Activated T-helper 2 cell treated with anti-CD3 and anti-CD28 coated beads, Interferon-gamma antibody, Interleukin-2, Interleukin-4, amounts not matched to agents 10 μg/mL and 5 μg/mL and 100 μg/mL, durations not matched to agents 14 hours and 24 hours and 36 hours (primary cell): ENCODE measurements at places on chromosomes 7 and 10. TPM values are rescaled to one million over a fixed set of nuclear protein-coding genes. Genes with fewer than 3 reads are reported as not detected.

COMMD3 gene
- 92.1 and 105 TPM in 2 replicates for total RNA-seq

TMEM273 gene
- total RNA-seq = 53.2 and 58.4 TPM in 2 replicates

GSTO2 gene
- 0.57 and 1.4 TPM in 2 replicates for total RNA-seq

RET gene
- total RNA-seq = 0.21 and 0.59 TPM in 2 replicates

PGAM2 gene
- total RNA-seq = 0.67 and 0.73 TPM in 2 replicates

PNLIPRP2 gene
- total RNA-seq = not detected in 2 replicates

TRPV5 gene
- not detected in 2 replicates for total RNA-seq

LAMB1 gene
- total RNA-seq = 0.34 and 0.41 TPM in 2 replicates

GPR146 gene
- 5.6 and 6.7 TPM in 2 replicates for total RNA-seq

PIP gene
- not detected in 2 replicates for total RNA-seq

CROT gene
- total RNA-seq = 7.5 and 7.9 TPM in 2 replicates

CD36 gene
- not detected in 2 replicates for total RNA-seq

SEMA3A gene
- 0.25 TPM in 2 replicates for total RNA-seq

TCAF2 gene
- total RNA-seq = 37.0 and 38.6 TPM in 2 replicates

MRLN gene
- not detected in 2 replicates for total RNA-seq

TFR2 gene
- 16.7 and 19.7 TPM in 2 replicates for total RNA-seq

CHST3 gene
- total RNA-seq = 0.52 and 0.62 TPM in 2 replicates

LIPN gene
- total RNA-seq = not detected in 2 replicates

HOXA13 gene
- total RNA-seq = not detected in 2 replicates

ZNF92 gene
- total RNA-seq = 15.2 and 17.0 TPM in 2 replicates

FZD1 gene
- 0.80 and 0.84 TPM in 2 replicates for total RNA-seq

PRLHR gene
- not detected in 2 replicates for total RNA-seq

FEZF1 gene
- total RNA-seq = not detected in 2 replicates

LIPM gene
- not detected in 2 replicates for total RNA-seq

DPP6 gene
- not detected in 2 replicates for total RNA-seq

GRIFIN gene
- total RNA-seq = not detected in 2 replicates

COL26A1 gene
- 0.11 and 0.16 TPM in 2 replicates for total RNA-seq

PPP1R3A gene
- total RNA-seq = not detected in 2 replicates

EPO gene
- 0.14 TPM in 1 of 2 replicates, not detected in the other for total RNA-seq

RPEL1 gene
- total RNA-seq = not detected in 2 replicates

PDZD7 gene
- 0.53 and 0.64 TPM in 2 replicates for total RNA-seq

ADAM12 gene
- total RNA-seq = 0.02 and 0.05 TPM in 2 replicates

PTPRZ1 gene
- not detected in 2 replicates for total RNA-seq

SEMA4G gene
- 1.3 and 1.6 TPM in 2 replicates for total RNA-seq

PRKCQ gene
- total RNA-seq = 40.0 and 40.8 TPM in 2 replicates

CALY gene
- not detected in 2 replicates for total RNA-seq

EGR2 gene
- 126 and 137 TPM in 2 replicates for total RNA-seq

GRID1 gene
- not detected in 2 replicates for total RNA-seq

EPHB4 gene
- 2.1 and 2.4 TPM in 2 replicates for total RNA-seq

DDX50 gene
- 57.0 and 63.4 TPM in 2 replicates for total RNA-seq

XRCC2 gene
- total RNA-seq = 21.8 and 22.2 TPM in 2 replicates

FAM24B gene
- total RNA-seq = 15.6 and 16.0 TPM in 2 replicates

NAT16 gene
- total RNA-seq = not detected in 2 replicates

SMC3 gene
- 78.4 and 78.8 TPM in 2 replicates for total RNA-seq

ANKRD30A gene
- total RNA-seq = not detected in 2 replicates

CYP2E1 gene
- total RNA-seq = 0.16 TPM in 1 of 2 replicates, not detected in the other

SPDYE1 gene
- not detected in 2 replicates for total RNA-seq

PPA1 gene
- total RNA-seq = 405 and 419 TPM in 2 replicates

CCM2 gene
- 61.3 and 61.7 TPM in 2 replicates for total RNA-seq

UPK3BL2 gene
- 15.1 and 18.1 TPM in 2 replicates for total RNA-seq

TBRG4 gene
- total RNA-seq = 167 and 180 TPM in 2 replicates

HOXA2 gene
- not detected in 2 replicates for total RNA-seq

TMEM236 gene
- total RNA-seq = 0.07 TPM in 1 of 2 replicates, not detected in the other

RAMP3 gene
- 0.14 TPM in 2 replicates for total RNA-seq

ACSM6 gene
- total RNA-seq = not detected in 2 replicates
